Esophagus squamous epithelium (tissue), 5 donors: ENCODE measurements at places on chromosomes 13 and 19. TPM values are rescaled to one million over a fixed set of nuclear protein-coding genes. Genes with fewer than 3 reads are reported as not detected.

DNA sequence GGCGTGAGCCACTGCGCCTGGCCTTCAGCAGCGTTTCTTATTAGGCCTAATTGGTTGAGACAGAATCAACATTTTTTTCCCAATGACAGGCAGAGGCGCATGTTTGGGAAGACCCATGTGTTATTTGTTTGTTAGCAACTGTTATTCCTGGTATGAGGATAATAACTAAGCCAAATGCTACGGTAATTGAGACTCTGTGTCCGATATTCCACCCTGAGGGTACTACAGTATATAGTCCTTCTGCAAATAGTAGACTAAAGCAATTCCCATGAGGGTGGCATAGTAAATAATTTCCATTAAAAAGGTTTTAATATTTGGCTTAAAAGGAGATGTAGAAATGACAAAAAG lies 18.4 kb upstream of the CCL25 start:
- H3K4me1 ChIP-seq, result no peaks in the 10 kb centered on the region
- no peak overlapping the region for H3K4me3 ChIP-seq
- H3K27me3 ChIP-seq, result peaks cover 28% of the 10 kb centered on the region
- H3K27ac ChIP-seq, result no peak overlapping the region
- DNase-seq, result no peak

GRCh38 chr13:33994198-33994597 lies 176.2 kb downstream of the RFC3 start:
- DNase-seq, result no peak
- H3K27ac ChIP-seq, result no peak overlapping the region
- H3K27me3 ChIP-seq, result no peaks in the 10 kb centered on the region
- H3K4me1 ChIP-seq, result no peaks in the 10 kb centered on the region
- H3K36me3 ChIP-seq, result no peaks in the 10 kb centered on the region

DNA sequence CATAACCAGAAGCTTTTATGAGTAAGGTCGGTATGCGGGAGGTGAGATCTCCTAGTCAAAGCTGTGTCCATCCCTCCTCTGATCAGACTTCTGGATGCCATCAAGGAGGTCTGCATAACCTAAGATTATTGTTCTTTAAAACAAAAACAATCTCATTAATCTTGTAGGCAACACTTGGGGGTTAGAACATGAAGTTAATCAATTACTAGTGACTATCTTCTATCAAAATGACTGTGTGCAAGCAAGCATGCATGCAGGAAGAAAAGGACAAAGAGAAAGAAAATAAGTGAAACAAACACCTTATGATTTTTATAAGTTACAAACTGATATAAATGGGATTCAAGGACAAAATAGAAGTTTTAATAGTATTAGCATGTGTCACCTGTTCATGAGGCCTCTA lies 2435.9 kb upstream of the PCDH20 start:
- H3K4me3 ChIP-seq, result no peak overlapping the region
- no peaks in the 10 kb centered on the region for H3K27me3 ChIP-seq
- no peak for DNase-seq
- no peaks in the 10 kb centered on the region for H3K4me1 ChIP-seq

Gene ZNF226
- total RNA-seq, result 9.9 TPM

Gene IGLON5
- total RNA-seq, result not detected

Gene ZNF225
- 1.2 TPM for total RNA-seq
